ENCODE measurements at places on chromosomes 3 and 15.

DNA sequence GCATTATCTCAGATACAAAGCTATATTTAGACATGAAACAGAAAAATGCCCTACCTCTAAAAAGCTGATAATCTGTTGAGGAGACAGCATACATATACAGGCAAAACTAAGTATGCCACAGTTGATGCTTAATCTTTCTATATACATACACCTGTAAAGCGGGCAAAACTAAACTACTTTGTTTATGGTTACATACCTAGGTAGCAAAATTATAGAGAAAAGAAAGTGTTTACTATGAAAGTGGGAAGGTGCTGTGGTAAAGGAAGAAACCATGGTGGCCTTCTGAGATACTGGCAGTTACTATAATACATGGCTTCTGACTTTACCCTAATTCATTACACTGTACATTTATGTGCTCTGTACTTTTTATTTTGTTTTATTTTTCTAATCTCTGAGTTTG, 36.0 kb upstream of the NR1I2 start:
- DNase-seq: no peak

- DNase-seq: no peak
Observed at GRCh38 chr15:63181648-63182047, 7.8 kb upstream of the RAB8B start.

- no peak for DNase-seq
Observed at GRCh38 chr15:83205725-83206324, 1.8 kb downstream of the HDGFL3 start.

DNA sequence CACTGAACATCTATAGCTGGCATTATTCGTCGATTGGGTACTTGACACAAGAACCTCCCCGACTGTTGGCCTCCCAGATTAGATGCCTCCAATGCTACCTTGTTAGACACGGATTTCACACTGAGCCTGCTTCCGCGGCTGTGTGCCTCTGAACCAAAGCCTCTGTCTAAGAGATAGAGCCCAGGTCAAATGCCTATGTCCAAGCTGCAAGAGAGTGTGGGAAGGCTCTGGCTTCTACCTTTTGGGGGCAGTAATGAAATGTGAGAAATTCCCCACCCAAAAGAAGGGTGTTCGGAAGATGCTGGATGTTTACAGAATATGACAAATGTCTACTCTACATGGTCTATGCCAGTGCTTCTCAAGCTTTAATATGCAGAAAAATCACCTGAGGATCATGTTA, 2.0 kb upstream of the RPUSD2 start:
- no peak for DNase-seq

- no peak for DNase-seq
Observed at GRCh38 chr3:72444656-72445223, 403.5 kb downstream of the SHQ1 start.

- no peak for DNase-seq
Observed at GRCh38 chr3:10288575-10288960, 4.2 kb downstream of the GHRL start.

- no peak for DNase-seq
Observed at GRCh38 chr3:4888913-4889846, 90.1 kb upstream of the BHLHE40 start.

DNA sequence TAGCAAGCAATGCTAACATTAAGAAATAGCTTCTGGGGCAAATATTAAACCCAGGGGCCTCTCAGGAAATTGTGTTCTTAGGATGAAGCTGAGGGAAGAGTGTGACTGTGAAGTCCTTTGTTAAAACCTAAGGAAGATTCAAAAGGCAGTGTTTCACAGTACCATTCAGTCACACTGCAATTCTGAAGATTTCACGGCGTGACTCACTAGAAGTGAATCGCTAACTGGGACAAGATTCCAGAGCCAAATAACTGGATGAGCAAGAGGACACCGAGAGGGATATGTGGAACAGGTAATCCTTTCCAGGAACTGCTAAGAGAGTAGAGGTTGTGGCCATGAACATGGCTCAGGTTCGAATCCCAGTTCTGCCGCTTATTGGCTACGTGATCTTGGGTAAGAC, 61.8 kb upstream of the SMAD3 start:
- no peak for DNase-seq

All from activated CD8-positive, alpha-beta memory T cell treated with anti-CD3 and anti-CD28 coated beads for 1 hour (primary cell).